ENCODE measurements at places on chromosomes 16 and 17.

GRCh38 chr16:27499659-27500055 lies 50.1 kb downstream of the GTF3C1 start:
- DNase-seq: peak; percentile 15

DNA sequence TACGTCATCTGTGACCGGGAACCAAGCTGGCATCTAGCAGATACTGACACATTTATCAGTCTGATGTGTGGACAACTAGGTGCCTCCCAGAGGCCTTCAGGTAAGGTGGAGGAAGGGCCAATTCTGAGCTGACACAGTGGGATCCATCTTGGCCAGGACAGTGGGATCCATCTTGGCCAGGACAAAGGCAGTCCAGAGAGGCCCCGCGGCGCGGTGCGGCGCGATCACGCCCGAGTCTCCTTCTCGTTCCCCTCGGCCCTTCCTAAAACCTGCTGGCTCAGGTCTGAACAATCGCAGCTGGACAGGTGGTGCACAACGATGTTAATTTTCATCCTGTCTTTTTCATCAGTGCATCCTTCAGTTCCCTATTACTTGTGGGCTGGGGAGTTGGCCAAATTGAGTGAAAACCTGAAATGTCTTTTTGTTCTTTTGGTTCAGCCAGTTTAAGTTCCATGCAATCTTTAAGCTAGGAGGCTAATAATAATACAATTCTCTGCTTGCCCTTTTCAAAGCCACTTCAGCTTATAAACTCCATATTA lies 486 bp upstream of the WSB1 start:
- DNase-seq: peak; percentile 12

DNA sequence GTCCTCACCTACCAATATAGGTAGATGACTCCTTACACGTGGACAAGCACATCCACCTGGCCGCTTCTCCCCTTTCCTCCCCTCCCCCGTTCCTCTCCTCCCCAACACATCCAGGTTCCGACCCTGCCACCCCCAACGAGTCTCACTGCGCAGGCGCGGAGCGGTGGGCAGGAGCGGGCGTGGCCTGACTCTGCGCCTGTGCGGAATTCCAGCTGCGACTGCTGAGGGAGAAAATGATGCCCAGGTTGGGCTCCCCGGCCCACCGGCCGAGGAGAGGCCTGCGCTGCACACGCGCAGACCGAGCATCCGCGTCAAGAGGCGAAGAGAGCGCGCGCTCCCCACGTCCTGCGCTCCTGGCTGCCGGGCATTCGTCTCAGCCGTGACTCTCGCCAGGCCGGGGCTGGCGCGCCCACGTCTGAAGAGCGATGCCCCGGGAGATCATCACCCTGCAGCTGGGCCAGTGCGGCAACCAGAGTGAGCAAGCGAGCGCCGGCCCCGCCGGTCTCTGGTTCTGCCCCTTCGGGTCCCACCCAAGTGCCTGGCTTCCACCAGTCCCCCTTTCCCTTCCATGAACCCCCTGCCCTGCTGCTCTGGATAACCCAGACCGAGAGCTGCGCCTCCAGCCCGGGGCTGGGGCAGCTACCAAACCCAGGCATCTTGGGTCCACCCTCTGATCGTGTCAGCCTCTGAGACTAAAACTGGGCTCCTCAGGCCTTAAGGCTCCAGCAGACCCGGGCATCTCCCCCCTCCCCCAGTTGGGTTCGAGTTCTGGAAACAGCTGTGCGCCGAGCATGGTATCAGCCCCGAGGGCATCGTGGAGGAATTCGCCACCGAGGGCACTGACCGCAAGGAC lies at the start of gene TUBG2:
TUBG2 (plus strand) TSS at position 206 of the 853 bp plus-strand sequence; CDS start at position 426, 220 bp downstream.
- DNase-seq: peak; percentile 94

DNA sequence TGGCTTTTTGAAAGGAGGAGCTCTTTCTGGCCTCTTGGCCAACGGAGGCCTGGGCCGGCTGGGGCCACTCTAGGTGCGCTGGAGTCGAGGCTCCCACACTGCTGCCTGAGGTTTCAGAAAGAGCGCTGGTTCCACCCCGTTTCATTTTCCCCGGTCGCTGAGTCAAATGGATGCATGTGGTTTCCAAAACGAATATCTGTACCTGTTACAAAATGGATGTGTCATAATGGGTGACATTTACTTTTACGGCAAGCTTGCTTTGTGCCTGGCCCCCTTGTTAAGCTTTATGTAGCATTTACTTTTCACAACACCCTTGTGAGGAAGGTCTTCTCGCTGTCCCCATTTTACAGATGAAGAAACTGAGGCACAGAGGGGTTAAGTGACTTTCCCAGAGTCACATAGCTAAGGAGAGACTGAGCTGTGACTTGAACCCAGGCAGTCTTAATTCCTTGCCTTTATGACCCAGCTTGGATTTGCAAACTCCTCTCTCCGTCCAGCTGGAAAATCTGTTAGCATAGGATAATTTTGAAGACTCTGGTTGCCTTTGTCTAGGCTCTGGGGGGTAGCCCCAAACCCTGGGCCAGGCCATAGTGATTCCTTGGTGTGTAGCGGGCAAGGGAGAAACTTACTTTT lies 10.6 kb downstream of the KSR1 start:
- DNase-seq: no peak

DNA sequence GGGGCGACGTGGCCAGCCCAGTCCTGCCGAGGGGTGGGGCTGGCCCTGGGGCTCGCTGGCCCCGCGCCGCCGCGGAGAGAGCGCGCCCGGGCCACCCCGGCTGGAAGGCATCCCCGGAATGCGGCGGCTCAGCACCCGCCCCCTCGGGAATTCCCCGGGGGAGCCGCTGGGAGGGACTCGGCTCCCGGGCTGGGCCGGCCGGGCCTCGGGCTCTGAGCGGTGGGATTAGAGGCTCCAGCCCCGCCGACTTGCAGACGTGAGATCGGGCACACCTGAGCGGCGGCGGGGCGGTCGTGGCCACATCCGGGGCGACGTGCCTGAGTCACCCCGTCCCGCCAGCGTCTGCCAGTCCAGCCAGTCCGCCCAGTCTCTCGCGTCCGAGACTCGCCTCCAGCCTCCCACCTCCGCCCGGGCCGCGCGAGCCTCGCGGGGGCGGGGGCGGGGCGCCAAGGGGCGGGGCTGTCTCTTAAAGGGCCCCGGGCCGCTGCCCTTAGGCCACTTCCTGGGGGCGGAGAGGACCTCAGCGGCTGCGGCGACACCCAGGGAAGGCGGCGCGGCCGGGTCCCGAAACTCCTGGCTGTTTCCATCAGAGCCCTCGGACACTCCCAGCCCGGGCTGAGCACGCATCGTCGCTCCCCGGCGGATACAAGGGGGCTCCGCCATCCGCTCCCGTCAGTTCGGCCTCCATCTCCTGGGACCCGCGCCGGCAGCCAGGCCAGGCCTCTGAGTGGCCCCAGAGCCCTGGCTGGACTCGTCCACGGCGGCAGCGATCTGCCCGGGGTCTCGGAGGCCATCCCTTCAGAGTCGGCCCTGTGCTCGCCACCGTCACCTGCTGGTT lies at the start of gene KCTD11:
KCTD11 (plus strand) TSS at position 498 of the 838 bp plus-strand sequence.
- peak; percentile 93 for DNase-seq

DNA sequence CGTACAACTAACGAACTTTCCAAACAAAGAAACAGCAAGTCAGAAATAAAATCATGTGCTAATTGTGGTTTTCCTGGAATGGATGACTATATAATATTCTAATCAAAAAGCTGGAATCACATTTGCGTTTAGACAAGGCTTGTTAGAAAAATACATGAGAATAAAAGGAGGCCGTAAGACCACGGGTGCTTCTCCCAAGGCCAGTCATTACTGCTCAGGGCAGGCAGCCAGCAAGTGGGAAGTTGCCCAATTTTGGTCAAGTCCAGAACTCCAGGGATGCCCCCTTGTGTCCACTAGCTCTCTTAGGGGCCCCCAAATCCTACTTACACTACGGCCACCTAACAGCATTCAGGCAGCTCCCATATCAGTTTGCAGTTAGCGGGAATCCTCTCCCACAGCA lies 25.9 kb upstream of the LYRM9 start:
- no peak for DNase-seq

GRCh38 chr17:15397620-15398019 lies 56.2 kb upstream of the TEKT3 start:
- DNase-seq: no peak

GRCh38 chr17:77419547-77420094 lies 278.9 kb downstream of the SEC14L1 start:
- DNase-seq: no peak

- peak; percentile 42 for DNase-seq
These were observed 26.2 kb upstream of the PMFBP1 start for GRCh38 chr16:72198021-72198711.

DNA sequence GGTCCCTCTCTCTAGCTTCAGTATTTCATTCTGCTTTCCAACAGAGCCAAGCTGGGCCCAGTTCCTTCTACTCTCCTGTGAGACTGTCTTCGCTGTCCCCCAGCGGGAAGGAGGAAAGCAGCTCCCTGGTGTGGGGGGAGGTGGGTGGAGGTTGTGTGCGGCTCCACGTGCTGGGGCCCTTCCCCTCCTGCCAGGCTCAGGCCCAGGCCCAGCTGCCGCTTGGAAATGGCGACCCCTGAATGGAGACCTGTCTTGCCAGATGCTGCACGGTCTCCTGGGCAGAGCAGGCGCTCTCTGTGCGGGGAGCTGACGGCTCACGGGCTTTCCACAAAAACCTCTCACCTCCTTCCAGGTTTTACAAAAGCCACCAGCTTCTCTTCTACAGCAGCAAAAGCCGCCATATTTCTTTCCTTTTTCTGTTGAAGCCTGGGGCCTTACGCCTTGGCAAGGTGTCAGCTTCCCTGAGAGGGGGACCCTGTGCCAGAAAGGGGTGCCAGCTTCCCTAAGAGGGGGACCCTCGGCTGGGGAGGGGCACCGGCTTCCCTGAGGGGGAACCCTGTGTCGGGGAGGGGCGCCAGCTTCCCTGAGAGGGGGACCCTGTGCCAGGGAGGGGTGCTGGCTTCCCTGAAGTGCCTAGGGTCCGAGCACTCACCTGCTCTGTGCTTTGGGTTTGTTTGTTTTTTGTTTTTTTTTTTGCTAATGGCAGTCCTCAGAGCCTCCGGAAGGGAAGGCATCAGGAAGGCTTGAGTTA lies 47.5 kb downstream of the ZNF778 start:
- no peak for DNase-seq

- no peak for DNase-seq
These were observed 847 bp downstream of the ZDHHC7 start for GRCh38 chr16:85010446-85010930.

- DNase-seq: no peak
These were observed 9.7 kb upstream of the KIF18B start for GRCh38 chr17:44956998-44957981.

- no peak for DNase-seq
These were observed 86.2 kb downstream of the OR1D5 start for GRCh38 chr17:2977157-2977556.

GRCh38 chr16:88548131-88548874 lies 21.9 kb upstream of the ZC3H18 start:
- DNase-seq: no peak

DNA sequence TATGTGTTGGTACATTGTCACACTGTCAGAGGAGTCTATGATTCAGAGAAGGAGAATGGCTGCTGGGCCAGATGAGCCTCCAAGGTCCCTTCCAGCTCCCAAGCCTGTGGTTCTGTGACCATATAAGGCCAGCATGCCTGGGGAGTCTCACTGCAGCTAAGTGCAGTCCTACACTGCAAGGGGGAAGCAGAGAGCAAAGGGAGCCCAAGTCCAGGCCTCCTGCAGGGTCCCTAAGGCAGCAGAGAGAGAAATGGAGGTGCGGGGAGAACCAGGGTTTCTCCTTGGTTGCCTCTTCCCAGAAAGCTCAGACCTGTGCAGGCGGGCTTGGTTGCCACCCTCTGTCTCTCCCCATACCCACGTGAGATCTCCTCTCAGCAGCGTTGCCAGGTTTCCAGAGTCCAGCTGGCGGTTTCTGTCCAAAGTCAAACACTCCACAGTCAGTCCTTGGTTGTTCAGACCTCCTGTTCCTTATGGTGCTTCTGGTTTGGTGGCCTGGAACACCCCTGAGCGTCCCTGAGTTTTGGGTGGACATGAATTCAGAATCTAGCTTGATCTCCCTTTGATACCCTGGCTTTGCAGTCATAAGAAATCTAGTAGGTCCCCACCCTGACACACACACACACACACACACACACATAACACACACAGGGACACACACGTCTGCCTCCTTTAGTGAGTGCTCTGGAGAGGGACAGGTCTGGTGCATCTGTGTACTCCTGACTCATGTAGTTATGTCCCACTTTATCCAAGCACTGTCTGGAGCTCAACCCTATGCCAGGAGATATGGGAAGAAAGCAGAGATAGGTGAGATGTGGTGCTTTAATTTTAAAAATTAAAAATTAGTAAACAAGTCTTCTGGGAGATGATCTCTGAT lies 78.8 kb downstream of the GNAO1 start:
- DNase-seq: peak; percentile 78

- no peak for DNase-seq
These were observed 2.0 kb downstream of the OVCA2 start for GRCh38 chr17:2043785-2044184.

DNA sequence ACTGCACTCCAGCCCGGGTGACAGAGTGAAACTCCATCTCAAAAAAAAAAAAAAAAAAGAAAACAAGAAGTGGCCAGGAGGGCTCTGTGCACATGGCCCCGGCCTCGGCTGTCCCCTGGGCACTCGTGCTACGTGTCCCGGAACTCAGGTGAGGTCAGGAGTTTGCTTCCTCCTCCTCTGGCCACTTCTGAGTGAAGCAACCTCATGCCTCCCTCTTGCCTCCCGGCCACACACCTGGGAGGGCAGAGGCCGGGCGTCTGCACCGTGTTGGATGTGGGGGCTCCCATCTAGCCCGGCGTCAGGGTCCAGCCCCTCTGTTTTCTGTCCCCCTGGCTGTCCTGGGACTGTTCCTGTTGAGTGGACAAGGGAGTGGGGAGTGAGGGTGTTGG lies 22.2 kb downstream of the ASPSCR1 start:
- no peak for DNase-seq

GRCh38 chr16:84271866-84272265 lies 22.8 kb upstream of the WFDC1 start:
- no peak for DNase-seq

- no peak for DNase-seq
These were observed 31.1 kb upstream of the COX10 start for GRCh38 chr17:14038206-14038605.

GRCh38 chr17:68102318-68102758 lies 66.8 kb downstream of the KPNA2 start:
- DNase-seq: no peak

DNA sequence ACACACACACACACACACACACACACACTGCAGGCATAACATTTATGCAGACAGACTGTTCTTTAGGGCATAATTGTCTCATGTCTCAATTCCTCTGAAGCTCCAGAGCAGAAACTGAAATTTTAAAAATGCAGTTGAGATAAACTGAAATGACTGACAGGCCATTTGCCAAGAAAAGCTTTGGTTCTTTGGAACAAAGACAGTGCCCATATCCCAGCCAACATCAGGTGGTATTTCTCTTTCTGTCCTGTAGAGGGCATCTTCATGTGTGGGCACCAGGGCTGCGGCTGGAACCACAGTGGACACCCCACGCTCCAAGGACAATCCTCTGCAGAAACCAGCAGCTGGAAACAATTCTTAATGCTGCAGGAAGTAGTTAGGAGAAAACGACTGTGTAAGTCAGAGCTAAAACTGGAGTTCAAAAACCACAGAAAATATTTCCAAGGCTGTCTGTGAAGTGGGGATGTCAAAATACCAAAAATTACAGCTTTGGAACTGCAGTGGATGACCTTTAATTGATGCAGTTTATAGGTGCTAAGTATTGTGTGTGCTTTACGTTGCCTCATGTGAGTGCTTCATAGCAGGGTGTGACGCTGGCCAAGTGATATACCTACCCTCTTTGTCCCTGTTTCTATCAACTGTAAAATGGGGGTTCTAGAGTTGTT lies 10.6 kb upstream of the MEFV start:
- no peak for DNase-seq

- no peak for DNase-seq
These were observed 218.9 kb downstream of the USP22 start for GRCh38 chr17:20823905-20824304.

GRCh38 chr17:58593123-58593522 lies 78.7 kb upstream of the MTMR4 start:
- DNase-seq: no peak

All from cerebellum (tissue), 4 donors.